ENCODE measurements at places on chromosomes 5 and 9.

DNA sequence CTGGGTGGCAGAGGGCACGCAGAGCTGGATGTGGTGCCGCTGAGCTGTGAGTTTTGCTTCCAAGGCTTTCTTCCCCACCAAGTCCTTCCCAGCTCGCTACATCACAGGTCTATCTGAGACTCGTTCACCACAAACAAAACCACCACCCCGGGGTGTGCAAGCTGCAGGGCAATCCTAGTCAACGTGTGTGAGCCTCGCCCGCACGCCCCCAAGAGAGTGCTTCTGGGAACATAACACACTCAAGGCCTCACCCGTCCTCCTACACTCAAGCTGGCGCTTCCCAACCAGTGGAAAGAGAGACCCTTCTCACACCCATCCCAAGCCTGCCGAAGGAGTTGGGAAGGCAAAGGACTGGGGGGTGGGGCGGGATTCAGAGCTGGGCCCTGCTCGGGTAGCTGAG, 10.6 kb downstream of the SNAPC4 start:
- no peak for DNase-seq

DNA sequence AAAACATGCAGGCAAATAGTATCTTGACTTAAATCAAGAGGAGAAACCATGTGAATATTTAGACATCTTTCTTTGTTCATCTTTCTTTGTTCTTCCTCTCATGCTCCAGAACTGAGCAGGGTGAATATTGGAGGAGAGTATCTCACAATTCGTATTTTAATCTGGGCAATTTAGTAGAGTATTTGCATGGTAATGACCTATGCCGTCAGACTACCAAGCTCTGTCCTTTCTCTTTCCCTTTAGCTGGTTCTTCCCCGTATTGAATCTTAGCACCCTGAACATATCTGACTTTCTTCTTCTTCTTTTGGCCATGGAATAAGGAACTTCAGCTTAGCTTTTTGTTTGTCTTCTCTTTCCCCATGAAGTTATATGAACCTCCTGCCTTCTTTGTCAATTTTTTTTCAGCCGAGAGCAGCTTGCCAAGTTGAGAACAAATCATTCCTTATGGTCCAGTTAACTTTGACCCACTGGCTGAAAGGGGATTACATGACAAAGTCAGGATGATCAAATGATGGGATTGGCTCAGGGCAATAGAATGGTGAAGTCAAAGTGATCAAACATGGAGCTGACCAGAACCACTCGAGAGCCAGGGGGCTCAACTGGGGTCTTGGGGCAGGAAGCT, 95.8 kb downstream of the DAPK1 start:
- DNase-seq: no peak

DNA sequence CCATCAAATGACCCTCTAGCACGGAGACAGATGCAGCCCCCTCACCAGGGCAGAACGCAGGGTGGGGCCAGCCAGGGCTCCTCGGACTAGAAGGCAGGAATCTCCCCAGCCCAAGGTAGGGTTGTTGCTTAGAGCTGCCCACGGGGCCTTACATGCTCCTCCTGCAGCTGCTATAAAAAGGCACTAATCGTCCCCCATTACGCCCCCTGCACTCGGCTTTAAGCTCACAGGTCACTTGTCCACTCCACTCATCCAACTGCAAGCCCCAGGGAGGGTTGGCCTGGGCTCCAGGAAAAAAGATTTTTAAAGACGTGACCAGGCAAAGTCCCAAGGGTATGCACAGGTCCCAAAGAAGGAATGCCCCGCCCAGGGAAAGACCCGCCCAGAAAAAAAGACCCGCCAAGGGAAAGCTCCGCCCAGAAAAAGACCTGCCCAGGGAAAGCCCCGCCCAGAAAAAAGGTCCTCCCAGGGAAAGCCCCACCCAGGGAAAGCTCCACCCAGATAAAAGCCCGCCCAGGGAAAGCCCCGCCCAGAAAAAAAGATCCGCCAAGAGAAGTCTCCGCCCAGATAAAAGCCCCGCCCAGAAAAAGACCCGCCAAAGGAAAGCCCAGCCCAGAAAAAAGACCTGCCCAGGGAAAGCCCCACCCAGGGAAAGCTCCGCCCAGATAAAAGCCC, 11.1 kb downstream of the GRIN1 start:
- DNase-seq: no peak

DNA sequence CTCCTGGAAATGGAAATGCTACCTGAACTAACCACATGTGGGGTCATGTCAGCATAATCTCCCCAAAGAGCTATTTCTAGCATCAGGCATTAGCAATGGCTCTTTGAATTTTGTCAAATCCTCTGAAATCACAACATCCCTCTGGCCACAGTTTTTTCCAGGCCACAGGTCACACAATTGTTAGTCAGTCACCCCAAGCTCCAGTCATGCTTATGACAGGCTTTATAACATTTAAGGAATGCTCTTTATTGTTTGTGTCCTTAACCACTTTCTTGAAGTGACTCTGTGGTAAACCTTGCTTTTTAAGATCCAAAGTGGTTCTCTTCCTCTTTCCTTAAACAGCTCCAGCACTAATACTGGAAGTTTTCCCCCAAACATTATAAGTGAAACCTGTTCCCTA, 169.2 kb upstream of the HMHB1 start:
- DNase-seq: no peak

Data from activated T-helper 1 cell treated with Interleukin-2 at 50 U/mL for 16 hours (primary cell).